ENCODE measurements at places on chromosomes 13 and 19.

DNA sequence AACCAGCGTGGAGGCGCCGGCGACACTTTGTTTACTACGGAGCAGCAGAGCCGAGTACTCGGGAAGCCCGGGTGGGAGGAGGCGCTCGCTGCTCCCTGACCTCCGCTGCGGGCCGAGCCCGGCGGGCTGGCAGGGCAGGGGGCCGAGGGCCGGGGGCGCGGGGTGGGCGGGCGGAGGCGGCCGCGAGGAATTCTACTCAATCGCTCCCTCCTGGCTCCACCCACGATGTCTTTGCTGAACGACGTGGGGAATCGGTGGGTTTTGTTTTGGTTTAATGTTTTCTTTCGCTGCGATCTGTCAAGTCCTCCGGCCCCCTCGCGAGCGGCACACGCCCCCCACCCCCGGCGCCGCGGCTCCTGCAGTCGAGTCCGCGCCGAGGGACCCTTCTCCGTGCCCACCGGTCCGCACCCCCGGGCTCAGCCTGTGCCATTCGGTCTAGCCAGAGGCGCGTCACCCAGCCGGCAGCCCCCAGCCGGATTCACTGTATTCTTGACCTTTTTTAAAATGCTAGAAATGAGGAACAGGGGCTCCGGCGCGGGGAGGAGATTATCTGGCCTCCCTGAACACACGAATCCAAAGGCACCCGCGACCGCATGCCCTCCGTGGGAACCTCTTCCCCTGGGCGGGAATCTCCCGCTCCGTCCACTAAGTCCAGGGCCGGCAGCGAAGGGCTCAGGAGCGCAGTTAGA, 636 bp upstream of the FOXO1 start:
- peak; percentile 20 for DNase-seq

DNA sequence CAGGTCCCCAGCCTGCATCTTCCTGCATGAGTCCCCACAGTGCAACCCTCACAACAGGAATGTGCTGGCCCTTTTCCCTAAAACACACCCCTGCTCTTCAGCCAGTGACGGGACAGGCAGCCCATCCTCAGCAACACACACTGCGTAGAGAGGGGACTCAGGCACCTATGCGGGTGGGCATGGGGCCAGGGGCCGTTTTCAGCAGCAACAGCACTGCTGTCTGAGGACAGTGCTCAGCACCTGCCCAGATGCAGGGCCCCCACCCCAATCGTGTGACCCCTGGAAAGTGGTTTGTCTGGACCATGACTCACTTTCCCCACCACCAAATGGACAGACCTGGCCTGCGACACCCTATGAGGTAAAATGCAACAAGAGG, 28.0 kb upstream of the ISYNA1 start:
- DNase-seq: no peak

GRCh38 chr13:112746044-112746443, 56.2 kb downstream of the ATP11A start:
- no peak for DNase-seq

GRCh38 chr19:51743405-51743804, 8.3 kb downstream of the FPR1 start:
- DNase-seq: no peak

DNA sequence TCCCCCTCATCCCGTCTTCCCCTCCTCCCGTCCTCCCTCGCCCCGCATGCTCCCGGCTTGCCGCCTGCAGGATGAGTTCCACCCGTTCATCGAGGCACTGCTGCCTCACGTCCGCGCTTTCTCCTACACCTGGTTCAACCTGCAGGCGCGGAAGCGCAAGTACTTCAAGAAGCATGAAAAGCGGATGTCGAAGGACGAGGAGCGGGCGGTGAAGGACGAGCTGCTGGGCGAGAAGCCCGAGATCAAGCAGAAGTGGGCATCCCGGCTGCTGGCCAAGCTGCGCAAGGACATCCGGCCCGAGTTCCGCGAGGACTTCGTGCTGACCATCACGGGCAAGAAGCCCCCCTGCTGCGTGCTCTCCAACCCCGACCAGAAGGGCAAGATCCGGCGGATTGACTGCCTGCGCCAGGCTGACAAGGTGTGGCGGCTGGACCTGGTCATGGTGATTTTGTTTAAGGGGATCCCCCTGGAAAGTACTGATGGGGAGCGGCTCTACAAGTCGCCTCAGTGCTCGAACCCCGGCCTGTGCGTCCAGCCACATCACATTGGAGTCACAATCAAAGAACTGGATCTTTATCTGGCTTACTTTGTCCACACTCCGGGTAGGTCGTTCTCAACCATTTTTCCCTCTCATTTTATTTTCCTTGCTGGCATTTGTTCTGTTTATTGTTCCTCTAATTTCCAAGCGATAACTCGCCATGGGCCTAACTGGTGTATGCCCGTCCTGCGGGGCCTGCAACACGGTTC, 29.8 kb downstream of the NFIX start:
- no peak for DNase-seq

DNA sequence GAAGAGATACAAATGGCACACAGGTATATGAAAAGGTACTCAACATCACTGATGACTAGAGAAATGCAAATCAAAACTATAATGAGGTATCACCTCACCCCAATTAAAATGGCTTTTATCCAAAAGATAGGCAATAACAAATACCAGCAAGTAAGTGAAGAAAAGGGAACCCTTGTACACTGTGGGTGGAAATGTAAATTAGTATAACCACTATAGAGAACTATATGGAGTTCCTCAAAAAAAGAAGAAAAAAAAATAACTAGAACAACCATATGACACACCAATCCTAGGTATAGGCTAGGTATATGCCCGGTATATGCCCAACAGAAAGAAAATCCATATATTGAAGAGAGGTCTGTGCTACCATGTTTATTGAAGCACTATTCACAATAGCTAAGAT, 150.9 kb downstream of the VWA8 start:
- DNase-seq: no peak

GRCh38 chr19:14160017-14160703, 23.8 kb upstream of the ASF1B start:
- no peak for DNase-seq

DNA sequence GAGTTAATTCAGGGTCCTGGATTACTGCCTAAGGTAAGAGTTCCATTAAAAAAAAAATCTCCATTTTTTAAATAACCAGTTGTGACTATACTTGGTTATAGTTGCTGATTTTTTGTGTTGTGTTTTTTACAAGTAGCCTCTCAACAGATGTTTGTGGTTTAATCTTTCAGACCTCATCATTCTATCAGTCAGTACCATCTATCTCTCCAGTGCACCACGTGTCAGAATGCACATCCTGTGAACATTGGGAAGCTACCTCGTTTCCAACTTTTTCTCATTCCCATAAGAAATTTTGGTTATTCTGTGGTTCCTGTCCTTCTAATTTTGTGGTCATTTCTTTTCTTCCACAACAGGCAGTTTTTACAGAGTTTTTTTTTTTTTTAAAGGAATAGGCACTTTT, 39.2 kb downstream of the WDFY2 start:
- no peak for DNase-seq

DNA sequence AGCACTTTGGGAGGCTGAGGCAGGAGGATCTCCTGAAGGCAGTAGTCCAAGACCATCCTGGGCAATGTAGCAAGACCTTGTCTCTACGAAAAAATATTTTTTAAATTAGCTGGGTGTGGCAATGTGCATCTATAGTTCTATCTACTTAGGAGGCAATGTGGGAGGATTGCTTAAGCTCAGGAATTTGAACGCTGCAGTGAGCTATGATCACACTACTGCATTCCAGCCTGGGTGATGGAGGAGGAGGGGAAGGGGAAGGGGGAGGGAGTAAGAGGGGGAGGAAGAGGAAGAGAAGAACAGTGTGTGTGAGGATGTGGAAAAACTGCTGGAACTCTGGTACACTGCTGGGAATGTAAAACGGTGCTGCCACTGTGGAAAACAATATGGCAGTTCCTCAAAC, 9.2 kb upstream of the CLIP3 start:
- no peak for DNase-seq

- DNase-seq: no peak
These were observed 1253.2 kb upstream of the PRR20A start for GRCh38 chr13:55887561-55887960.

DNA sequence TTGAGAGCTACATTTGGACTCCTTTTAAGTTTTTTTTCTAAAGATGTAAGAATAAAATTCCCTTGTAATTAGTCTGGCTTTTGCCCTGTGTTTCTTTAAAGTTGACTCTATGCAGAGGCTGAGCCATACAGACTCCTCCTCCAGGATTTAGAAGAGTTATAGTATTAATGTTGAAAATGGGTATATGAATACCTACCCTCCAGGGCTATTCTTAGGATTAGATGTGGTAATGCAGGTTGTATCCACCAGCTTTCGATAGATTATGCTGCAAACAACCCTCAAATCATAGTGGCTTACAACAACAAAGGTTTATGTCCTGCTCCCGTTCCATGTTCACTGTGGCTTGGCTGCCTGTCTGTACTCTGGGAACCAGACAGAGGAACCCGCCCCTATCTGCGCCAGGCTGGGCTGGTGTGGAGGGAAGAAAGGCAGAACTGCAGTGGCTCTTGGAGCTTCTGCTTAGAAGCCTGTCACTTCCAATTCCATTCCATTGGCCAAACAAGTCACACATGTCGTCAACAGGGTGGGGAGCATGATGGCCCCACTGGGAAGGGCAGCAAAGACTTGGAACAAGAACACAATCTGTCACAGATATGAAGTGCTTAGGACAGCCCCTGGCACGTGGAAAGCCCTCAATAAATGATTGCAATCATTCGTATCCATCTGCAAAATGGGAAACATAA, 290.8 kb downstream of the FOXO1 start:
- no peak for DNase-seq

DNA sequence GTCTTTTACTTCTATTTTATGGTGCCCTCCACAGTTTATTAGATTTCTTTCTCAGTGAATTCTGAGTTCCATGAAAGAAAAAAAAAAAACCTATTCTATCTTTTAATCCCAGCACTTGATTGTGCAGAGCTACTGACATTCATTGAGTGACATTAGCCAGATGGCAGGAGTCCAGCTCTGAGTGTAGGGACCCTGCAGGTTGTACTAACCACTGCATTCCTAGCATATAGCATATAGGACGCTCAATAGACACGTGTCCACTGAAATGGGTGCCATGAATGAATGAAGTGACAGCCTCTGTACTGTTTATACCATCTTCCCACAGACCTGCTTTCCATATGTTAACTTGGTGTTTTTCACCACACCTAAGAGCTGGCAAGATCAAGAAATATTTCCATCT, 206.3 kb downstream of the RAP2A start:
- DNase-seq: no peak

DNA sequence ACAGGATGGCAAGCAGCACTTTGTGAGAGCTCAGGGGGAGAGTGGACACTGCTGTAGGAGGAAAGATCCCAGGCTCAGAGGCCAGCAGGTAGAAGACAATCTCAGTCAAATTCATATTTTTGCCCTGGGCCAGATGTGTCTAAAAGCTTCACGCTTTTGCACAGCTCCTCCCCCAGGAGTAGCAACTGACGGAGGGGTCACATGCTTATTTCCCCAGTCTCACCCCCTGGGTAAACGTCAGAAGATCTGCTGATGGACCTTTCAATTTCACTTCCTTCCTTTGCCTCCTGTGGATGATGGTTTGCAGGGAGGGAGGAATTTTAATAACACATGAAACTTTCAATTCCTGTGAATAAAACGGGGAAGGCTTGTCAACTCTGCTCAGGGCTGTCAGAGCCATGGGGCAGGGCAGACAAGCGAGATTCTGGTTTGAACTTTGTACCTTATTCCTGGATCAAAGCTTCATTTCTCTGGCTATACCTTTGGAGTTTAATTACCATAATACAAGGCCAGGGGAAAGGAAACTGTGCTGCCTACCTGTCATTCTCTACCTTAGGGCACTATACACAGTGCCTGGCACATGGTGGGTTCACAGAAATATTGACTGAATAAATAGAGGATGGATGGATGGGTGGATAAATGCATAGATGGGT, 41.0 kb downstream of the POU4F1 start:
- DNase-seq: no peak

Measured in pons (tissue), 1 donor.